ENCODE measurements at places on chromosomes 12 and 14.

DNA sequence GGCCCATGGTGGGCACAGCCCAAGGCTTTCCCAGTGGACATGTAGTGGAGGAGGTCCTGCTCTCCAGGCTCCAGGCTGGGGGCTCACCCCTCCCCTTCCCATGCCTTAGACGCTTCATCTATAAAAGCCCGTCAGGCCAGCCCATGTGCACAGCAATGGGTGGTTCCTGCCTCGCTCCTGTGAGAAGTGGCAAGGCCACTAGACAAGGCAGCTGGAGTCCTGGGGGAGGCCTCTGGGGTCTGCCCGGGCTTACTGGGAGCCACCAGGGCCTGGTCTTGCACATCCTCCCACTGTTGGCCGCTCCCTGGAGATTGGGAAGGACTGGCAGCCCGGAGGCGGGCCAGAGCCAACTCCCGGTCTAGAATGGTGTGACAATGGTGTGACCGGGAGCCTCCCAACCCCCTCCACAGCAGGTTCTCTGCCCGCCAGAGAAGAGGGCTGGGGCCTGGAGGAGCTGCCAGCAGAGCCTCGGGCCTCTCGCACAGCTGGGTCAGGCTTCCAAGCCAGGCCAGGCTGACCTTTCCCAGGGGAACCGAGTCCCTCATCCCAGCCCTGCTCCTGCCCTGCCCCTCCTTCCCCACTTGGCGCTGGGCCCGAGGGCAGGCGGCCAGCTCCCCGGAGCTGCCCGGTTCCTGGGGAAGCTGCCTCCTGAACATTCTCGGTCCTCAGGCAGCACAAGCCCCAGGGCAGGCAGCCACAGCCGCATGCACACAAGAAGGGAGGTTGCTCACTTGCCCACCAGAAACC is 97.9 kb downstream of the RFLNA start:
- DNase-seq: no peak

- DNase-seq: no peak
These were observed 5.9 kb downstream of the FOXA1 start for GRCh38 chr14:37588956-37589714.

DNA sequence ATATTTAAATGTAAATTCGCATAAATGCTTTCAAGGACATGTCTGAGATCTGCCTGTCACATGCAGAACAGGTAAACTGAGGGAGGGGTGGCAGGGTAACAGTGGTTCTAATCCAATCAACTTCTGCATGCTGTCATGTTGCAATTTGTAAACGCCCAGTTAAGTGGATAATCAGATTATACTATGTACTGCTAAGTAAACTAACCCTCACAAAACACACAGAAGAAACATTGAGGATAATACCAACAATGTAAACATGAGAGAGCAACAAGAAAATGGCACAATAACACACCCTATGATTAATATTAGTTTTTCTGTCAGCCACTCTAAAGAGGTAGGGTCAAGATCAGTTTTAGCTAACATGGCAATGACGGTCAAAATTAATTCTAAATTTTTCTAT is 123.7 kb downstream of the KIF21A start:
- DNase-seq: no peak

GRCh38 chr12:1117970-1118563 is 127.0 kb downstream of the ERC1 start:
- DNase-seq: peak; percentile 43

GRCh38 chr12:21877293-21877982 is 63.8 kb downstream of the ABCC9 start:
- DNase-seq: no peak

GRCh38 chr12:26833743-26834490 is 923 bp upstream of the ITPR2 start:
- peak; percentile 27 for DNase-seq

- DNase-seq: no peak
These were observed 27.3 kb upstream of the ADIPOR2 start for GRCh38 chr12:1663440-1664132.

- DNase-seq: no peak
These were observed 59.6 kb upstream of the SCN8A start for GRCh38 chr12:51531284-51531977.

GRCh38 chr12:31876568-31877424 is 82.4 kb upstream of the RESF1 start:
- no peak for DNase-seq

DNA sequence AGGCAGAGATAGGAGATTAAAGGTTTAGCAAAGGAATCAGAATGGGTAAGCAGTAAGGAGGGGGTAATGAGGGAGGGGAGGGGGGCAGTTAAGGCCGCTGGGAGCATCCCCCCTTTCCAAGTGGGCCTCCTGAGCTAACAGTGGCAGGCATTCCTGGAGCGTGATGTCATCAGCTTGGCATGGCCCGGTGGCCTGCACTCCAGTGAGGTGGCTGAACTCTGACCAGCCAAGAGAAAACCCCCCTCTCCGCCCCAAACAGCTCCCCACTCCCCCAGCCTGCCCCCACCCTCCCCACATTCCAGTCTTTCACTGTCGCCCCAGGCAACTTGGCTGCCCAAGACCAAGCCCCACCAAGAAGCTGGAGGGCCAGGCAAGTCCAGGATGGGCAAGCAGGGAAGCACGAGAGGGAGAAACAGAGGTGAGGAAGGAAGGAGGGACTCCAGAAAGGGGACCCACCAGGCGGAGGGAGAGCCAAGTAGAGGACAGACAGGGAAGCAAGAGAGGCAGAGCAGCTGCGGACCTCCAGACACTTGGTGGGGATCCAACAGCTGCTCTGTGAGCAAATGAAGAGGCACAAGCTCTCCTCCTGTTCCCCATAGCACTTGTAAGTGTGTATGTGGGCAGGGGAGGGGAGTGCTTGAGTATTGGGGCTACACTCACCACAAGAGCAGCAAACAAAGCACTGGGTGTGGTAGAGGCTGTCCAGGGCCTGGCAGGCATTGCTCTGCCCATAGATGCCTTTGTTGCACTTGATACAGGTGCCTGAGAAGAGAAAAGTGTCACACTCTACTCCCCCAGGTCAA is 4.5 kb downstream of the AJUBA start:
- DNase-seq: no peak

GRCh38 chr12:58086006-58086405 is 144.6 kb downstream of the ATP23 start:
- DNase-seq: no peak

- DNase-seq: no peak
These were observed 871.6 kb upstream of the MDGA2 start for GRCh38 chr14:48546996-48547395.

GRCh38 chr12:42789808-42790760 is 200.5 kb upstream of the PRICKLE1 start:
- no peak for DNase-seq

- DNase-seq: no peak
These were observed 85.5 kb upstream of the PTPRB start for GRCh38 chr12:70722584-70723343.

DNA sequence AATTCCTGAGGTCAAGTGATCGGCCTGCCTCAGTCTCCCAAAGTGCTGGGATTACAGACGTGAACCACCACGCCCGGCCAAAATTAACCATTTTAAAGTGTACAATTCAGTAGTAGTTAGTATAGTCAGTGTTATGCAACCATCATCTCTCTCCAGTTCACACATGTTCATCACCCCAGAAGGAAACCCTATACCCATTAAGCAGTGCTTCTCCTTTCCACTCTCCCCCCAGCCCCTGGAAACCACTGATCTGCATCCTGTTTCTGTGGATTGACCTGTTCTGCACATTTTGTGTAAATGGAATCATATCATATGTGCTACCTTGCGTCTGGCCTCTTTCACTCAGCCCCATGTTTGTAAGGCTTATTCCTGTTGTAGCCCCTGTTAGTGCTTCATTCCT is 52.2 kb downstream of the PHETA1 start:
- no peak for DNase-seq

DNA sequence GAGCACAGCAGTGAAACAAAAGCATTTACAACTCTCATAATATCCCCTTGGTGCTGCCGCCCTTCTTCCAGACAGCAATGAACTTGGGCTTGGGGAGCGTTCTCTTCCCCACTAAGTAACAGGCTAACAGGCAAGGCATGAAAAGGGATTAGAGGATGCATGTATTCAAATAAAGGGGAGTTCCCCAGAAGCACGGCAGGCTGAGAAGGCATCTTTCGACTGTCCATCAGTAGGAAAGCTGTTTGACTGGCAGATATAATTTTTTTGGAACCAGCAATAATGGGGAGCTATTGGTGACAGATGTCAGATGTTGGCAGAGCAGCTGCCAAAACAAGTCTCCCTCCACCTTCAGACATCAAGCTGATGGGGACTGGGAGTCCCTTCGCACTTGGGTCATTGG is 9.2 kb upstream of the TIGAR start:
- DNase-seq: no peak

DNA sequence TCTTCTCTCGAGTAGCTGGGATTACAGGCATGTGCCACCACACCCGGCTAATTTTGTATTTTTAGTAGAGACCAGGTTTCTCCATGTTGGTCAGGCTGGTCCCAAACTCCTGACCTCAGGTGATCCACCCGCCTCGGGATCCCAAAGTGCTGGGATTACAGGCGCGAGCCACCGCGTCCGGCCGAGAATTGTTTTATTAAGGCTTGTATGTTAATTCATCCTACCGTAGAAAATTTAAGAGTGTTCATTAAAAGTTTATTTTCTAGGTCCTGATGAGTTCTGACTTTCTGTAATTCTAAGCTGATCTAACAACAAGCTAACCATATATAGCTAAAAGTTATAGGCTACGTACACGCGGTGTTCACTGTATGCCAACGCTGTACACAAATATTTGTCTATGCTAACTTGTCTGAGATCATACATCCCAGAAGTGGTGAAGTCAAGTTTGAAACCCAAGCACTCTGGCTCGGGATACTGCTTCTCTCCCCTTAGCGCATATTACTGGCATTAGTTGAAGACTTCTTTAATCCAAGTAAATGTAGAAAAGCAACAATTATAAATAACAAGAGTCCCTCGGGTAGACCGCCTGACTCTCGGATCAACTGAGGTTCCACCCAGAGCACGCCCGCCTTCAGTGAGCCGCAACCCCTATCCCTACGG is 570 bp upstream of the MRPS35 start:
- DNase-seq: no peak

- no peak for DNase-seq
These were observed 46.5 kb upstream of the SAV1 start for GRCh38 chr14:50714450-50715073.

DNA sequence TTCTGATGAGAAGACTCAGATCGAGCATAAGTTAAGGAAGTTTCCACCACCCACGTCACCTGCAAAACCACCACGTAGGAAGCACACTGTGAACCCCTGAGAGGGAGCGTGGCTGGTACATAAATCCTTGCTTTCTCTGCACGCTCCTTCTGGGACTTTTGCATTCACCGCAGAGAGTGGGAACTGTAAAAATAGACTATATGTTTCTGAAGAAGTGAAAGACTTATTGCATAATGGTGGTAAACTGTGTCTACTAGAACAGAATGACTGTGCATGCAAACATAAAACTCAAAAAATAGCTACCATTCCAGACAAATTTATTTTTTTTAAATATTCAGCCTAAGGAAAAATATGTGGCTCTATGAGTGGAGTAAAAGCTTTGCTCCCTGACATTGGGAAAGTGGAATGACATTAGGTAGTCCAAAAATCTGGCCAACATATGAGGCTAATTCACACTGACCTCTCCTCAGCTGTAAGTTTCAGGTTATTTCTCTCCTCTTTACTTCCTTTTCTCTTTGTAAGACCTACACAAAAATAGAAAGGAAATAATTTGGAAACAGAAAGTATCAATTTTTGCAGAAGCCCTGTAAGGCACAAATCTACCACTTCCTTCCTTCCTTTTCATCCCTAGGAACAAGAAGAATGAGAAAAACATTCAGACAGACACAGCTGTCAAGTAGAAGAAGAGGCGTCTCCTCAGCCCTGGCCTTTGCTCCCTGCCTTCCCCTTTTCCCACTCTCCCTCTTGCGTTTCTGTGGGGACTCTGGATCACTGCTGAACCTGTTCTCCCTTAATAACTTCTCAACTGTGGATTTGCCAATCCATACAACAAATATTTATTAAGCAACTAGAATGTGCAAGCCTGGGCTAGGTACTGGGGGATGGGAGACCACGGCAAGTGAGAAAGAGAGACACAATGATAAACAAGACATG is 264.3 kb upstream of the FOXN3 start:
- peak; percentile 77 for DNase-seq

GRCh38 chr14:103593577-103593976 is 30.8 kb downstream of the COA8 start:
- no peak for DNase-seq

GRCh38 chr12:41367726-41368405 is 179.7 kb downstream of the PDZRN4 start:
- DNase-seq: no peak

DNA sequence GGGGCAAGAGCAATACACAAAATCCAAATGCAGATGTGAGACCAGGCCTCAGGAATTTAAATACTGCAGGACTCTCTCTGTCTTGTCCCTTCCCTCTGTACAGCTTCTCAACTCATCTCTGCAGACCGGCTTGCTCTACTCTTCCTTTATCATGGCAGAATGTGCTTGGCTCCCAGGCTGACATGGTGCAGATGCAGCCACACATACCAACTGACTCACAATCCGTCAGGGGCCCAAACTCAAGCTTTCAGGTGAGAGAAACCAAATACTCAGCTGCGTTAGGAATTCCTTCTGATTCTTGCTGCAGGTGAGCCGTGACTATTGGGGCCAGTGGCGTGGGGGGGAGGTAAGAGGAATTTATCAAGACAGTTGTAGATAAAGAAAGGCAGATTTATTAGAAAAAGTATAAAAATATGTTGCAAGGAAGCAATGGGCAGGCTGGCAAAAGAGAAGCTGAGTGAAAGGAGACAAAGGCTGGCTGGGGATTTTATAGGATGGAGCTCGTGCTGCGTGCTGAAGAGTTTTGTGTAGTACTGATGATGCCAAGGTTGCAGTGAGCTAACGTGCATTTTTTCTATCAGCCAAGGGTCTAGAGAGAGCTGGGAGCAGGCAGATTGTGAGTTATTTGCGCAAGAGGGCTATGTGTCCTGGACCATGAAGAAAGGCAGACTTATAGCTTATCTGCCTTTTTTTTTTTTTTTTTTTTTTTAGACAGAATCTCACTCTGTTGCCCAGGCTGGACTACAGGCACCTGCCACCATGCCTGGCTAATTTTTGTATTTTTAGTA is 5.0 kb upstream of the LGALS3 start:
- no peak for DNase-seq

DNA sequence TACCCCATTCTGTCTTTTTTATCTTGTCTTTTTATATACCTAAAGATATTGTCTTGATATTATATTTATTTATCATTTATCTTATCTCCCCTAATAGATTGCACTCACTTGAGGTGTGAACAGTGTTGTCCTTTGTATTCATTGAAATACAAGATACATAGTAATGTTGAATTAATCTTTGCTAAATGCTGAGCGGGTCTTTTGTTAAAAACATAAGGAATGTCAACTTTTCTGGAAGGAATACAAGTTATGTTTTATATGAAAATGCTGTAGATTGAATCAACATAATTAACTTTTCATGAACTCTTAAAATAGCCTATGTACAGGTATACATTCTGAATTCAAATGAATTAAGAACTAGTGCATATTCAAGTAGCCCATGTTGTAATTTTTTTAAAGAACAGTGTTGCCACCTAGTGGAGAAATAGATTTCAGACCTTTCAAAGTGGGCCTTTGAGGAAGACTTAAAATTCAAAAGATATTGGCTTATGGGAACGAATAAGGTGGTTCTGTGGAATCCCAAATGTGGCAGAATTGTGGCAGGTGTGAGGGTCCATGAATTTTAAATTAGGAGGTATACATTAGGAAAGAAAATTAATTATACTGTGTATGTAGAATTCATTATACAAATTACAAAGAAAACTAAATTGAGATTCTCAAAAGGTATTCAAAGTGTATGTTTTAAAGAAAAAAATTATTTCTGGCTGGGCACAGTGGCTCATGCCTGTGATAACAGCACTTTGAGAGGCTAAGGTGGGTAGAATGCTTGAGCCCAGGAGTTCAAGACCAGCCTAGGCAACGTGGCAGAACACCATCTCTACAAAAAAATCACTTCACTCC is 19.1 kb downstream of the BBOF1 start:
- no peak for DNase-seq

GRCh38 chr12:95318071-95318545 is 100.5 kb downstream of the VEZT start:
- no peak for DNase-seq

Measured in T-helper 2 cell treated with Interferon-gamma antibody and Interleukin-4, amounts not matched to agents 5 μg/mL and 100 μg/mL, for 36 hours (primary cell).